ENCODE measurements at places on chromosomes 2 and 18. TPM values are rescaled to one million over a fixed set of nuclear protein-coding genes. Genes with fewer than 3 reads are reported as not detected.

GRCh38 chr2:67895227-67895941 is 167.4 kb downstream of the C1D start:
- DNase-seq = peak; percentile 65

- DNase-seq = no peak
These were observed 190.8 kb downstream of the SLC8A1 start for GRCh38 chr2:40261042-40261441.

GRCh38 chr2:59630789-59631188 is 922.7 kb downstream of the BCL11A start:
- DNase-seq = no peak

KLHL41 gene
- polyA plus RNA-seq = 639 TPM

- DNase-seq = no peak
These were observed 3.5 kb downstream of the RRM2 start for GRCh38 chr2:10125842-10126631.

RESP18 gene
- polyA plus RNA-seq = not detected

SEMA4F gene
- 0.59 TPM for polyA plus RNA-seq

- no peak for DNase-seq
These were observed 161.1 kb downstream of the KCNH7 start for GRCh38 chr2:162677476-162677875.

DNA sequence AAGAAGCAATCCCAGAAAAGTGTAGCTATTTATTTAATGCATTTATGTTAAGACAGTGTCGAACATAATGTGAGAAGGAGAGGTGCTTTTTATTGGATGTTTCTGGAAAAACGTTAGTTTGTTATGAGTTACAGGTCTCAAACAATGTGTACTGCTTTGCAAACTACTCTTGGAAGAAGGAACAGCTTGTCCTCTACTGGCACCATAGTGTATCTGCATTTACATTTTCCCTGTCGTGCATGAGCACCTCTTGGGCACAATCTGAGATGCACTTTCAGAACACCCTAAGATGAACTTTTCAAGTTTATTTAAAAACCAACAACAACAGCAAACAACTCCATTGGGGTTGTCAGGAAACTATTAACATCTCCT is 22.8 kb downstream of the CCNYL1 start:
- no peak for DNase-seq

DNA sequence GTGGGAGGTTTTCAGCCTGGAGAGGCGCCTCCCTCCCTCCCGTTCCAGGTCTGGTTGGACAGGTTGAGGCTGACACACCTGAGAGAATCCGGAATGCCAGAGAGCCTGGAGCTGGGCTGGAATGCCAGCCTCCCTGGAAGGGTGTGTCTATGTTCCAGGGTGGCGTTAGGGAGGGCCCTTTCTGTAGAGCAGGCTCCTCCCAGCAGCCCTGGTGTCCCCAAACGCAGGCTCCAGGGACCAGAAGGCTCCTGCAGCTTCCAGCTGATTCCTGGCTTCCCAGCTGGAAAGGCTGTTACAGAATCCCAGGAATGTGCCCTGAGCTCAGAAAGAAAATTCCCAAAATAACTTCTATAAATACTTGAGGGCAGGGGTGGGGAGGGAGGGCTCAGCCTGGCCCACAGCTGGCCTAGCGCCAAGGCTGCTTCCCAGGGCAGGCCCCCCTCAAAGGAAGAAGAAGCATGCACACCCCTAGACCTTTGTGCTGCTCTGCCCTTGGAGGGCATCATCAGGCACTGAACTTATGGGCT is 85.4 kb downstream of the STPG4 start:
- peak; percentile 83 for DNase-seq

GRCh38 chr18:13300029-13300428 is 81.5 kb downstream of the LDLRAD4 start:
- no peak for DNase-seq

DNA sequence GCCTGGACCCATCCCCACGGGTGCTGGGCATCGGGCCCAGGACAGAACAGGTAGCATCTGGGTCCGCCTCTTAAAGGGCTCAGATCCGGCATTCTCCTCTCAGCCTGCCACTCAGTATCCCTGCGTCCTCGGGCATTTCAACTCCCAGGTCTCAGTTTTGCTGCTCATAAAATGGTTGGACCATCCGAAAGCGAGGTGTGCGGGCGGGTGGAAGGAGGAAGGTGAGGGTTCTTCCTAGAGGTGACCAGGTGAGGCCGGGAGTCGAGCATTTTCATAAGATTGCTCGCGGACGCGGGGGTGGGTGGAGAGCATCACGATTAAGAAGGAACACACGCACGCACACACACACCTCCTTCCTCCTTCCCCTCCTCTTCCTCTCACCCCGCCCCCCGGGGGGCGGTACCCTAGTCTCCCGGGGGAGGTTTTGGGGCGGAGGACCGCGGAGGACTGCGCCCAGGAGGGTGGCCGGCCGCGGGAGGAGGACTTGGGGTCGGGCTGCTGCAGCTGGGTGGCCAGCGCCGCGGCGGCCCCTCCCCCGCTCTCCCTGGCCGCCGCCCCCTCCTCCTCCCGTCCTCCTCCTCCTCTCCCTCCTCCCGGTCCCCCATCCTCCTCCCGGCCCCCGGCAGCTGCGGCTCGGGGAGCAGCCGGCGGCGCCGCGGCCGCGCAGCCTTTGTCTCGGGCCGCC is 97.9 kb upstream of the GPR45 start:
- peak; percentile 53 for DNase-seq

GRCh38 chr18:51009072-51009471 is 20.9 kb upstream of the SMAD4 start:
- no peak for DNase-seq

BOLL gene
- 2.9 TPM for polyA plus RNA-seq

- DNase-seq = no peak
These were observed 249.1 kb upstream of the SPRED2 start for GRCh38 chr2:65681503-65681902.

DNA sequence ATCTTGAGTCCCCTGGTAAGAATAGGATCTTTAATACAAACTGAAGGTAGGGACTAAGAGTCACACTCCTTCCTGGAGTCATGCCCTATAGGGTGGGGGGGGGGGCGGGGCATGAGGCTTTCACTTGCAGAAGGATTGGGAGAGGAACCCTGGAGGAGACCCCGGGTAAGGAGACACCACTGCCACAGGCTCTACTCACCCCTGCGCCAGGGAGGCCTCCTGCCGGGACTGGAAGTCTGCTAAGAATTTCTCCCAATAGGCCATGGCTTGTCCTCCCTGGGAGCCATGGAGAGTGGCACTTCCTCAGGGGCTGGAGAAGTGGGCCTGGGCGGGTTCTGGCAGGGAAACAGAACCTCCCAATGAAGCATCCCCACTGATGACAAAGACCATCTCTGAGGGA is 645.3 kb upstream of the RAB6C start:
- DNase-seq = no peak

GRCh38 chr18:25229081-25229480 is 122.9 kb downstream of the ZNF521 start:
- no peak for DNase-seq

- no peak for DNase-seq
These were observed 52.5 kb downstream of the ZNF516 start for GRCh38 chr18:76442413-76443171.

DNA sequence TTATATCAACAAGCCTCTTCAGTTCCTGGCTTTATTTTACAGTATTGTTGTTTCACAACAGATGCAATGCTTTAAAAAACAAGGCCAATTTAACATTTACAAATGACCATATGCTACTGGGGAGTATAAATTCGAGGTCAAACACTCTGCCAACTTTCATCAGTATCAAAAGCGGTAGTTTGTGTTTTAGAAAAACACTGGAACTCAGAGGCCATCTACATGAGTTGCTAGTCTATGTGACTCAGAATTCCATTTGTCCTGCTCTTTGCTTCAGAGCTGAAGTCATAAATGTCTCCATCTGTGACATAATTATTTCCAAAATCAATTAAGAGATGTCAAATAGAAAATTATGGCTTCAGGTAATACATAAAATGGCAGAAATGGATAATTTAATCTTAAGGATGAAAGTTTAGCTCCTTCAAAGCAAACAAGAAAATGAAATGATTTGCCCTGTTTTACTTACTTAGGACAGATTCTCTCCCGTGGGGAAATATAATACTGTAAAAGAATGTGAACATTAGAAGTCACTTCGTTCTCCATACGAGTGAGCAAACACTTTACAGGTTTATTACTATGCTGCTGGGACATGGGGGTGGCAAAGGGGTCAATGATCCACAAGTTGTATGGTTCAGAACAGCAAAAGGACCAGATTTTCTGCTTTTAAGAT is 3.7 kb downstream of the MEX3C start:
- no peak for DNase-seq

DNA sequence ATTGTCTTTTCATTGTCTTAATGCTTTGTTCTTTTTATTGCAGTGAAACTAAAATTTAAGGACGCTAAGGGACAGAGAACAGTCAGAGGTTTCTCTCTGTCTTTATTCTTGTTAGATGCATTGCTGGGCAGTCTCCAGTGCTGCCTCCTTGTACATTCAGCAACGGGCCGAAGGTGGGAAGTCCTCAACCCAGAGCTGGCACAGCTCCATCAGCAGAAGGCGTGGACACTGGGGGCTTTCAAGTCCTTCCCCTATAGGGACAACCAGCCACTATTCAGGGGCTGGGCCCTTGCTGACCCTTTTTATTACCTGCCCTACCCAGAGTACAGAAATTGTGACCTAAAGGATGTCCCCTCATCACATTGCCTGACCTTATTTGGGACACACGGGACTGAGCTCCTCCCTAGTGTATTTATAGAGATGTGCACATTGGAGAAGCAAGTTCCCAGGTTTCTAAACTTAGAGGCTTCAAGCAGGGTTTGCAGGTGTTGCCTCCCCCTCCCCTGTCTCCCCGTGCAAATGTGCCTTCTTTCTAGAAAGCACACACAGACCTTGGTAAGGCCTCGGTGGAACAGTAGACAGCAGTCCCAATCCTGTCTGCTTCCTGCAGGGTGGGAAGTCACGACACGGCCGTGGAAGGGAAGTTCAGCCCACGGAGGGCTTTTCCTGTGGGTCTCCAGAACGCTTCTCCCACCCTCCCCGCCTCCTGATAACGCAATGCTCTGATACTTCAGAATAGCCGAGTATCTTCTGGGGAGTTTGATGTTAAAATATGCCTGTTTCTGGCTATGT is 68.2 kb downstream of the ZCCHC2 start:
- no peak for DNase-seq

CROCC2 gene
- polyA plus RNA-seq = 0.01 TPM

DNA sequence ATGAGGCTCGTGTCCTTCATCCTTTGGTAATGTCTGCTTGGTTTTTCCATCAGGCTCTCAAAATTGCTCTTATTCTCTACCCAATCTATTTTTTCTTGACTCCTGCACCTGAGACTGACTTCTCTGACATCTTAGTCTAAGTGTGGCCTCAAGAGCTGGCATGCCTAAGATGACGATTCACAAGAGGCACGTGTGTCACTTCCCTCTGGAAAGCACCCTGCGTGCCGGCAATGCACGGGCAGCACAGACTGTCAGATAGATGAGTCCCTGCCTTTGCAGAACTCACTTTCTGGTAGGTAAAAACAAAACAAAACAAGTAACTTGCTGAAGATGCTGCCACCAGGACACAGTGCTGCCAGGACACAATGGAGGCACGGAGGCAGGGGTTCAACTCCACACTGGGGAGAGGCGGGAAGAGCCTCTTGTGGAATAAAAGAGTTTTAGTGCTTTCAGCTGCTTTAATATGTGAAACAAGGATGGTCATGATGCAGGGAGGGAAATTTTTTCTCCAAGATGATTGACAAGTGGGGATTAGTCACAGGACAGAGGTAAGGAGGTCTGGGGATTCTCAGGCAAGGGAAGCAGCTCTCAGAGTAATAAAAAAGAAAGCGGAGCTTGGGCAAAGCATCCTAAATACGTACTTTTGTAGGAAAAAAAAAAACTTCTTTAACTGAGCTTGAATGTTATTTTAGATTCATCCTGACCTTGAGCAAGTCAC is 27.3 kb downstream of the CYB5A start:
- no peak for DNase-seq

- no peak for DNase-seq
These were observed 96.6 kb downstream of the RHBDD1 start for GRCh38 chr2:226932443-226932842.

MLPH gene
- 5.6 TPM for polyA plus RNA-seq

GRCh38 chr2:160052531-160052930 is 9.9 kb downstream of the PLA2R1 start:
- no peak for DNase-seq

- DNase-seq = no peak
These were observed 138.8 kb upstream of the SP5 start for GRCh38 chr2:170576296-170576695.

GRCh38 chr2:85987266-85988174 is 98.7 kb upstream of the ST3GAL5 start:
- no peak for DNase-seq

CD8A gene
- 0.18 TPM for polyA plus RNA-seq

DNA sequence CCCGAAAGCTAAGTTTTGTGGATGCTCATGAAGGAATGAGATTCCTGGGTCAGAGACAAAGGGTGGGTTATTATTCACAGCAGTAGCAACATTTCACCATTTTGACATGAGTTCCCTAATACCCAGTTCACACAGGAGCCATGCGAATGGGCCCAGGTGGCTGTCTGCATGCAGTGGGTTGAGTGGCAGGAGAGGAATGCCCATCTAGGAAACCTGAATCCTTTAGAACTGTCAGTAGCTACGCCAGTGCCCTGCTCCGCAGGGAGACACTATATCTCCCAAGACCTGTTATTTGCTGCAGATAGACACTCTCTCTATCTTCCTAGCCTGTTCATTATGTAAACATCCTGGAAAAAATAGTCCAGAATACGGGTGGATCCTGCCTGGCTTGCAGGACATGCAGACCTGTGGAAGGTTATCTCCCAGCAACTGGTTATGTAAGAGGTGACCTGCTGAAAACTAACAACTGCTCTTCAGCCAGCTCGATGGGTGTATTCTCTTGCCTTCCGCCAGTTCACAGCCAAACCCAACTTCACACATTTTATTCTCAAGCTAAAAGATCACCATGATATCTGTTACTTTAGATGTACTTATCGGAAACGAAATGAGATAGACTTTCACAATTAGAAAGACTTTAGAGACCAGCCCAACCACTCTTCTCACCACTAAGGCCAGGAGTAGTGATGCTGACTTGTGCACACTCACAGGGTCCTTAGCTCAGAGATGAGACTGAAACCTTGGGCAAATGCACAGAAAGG is 59.1 kb downstream of the MBP start:
- DNase-seq = no peak

DNA sequence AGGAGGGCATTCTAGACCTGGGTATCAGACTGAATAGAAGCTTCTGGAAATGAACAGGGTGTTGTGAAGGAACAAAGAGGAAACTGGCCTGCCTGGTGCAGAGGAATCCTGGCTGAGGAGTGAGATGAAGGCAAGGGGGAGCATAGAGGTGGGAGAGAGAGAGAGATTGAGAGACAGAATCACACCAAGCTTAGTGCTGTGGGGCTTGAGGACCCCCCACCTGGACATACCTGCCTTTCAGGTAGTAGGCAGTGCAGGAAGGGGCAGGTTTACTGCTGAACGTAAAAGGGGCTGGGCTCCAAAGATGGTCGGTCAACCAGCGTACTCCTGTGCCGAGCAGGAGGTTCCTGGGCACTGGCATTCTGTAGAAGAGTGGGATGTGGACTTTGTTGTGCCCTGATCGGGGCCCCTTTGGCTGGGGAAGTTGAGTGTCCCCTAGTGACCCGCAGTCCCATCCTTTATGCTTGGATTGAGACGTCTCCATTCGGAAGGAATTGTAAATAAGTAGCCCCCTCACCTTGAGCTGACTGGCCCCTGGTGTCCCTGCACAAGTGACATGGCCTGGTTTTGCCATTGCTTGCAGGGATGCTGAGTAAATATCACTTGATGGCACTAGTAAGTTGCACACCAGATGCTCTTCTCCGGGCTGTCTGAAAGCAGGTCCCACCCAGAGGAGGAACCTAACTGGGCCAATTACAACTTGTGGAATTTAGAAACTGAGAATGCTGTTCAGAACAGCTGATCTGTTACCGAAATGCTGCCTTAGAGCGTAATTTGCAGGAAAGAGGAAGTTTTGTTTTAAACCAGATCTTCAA is 1.4 kb downstream of the UBE2F start:
- no peak for DNase-seq

AAK1 gene
- polyA plus RNA-seq = 21.9 TPM
